Thymus (tissue), 14 donors: ENCODE measurements at places on chromosomes 5 and 9. TPM values are rescaled to one million over a fixed set of nuclear protein-coding genes. Genes with fewer than 3 reads are reported as not detected.

DNA sequence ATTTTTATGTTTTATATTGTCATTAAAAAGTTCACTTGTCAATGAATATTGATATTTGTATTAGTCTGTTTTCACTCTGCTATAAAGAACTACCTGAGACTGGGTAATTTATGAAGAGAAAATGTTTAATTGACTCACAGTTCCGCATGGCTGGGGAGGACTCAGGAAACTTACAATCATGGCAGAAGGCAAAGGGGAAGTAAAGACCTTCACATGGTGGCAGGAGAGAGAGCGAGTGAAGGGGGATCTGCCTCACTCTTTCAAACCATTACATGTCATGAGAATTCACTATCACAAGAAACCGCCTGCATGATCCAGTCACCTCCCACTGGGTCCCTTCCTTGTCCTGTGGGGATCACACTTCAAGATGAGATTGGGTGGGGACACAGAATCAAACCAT is 27.4 kb downstream of the SRD5A1 start:
- no peak for DNase-seq

- no peak for DNase-seq
Measured at GRCh38 chr5:60943624-60944023, 1.2 kb downstream of the ERCC8 start.

Gene ENHO
- 0.47 TPM for total RNA-seq

Gene PCDHB10
- total RNA-seq = 0.19 TPM

Gene IER5L
- 4.2 TPM for total RNA-seq

Gene SERINC5
- 14.7 TPM for total RNA-seq

Gene GNE
- total RNA-seq = 6.0 TPM

GRCh38 chr9:108377881-108378280 is 477.9 kb downstream of the ACTL7B start:
- no peak for DNase-seq

DNA sequence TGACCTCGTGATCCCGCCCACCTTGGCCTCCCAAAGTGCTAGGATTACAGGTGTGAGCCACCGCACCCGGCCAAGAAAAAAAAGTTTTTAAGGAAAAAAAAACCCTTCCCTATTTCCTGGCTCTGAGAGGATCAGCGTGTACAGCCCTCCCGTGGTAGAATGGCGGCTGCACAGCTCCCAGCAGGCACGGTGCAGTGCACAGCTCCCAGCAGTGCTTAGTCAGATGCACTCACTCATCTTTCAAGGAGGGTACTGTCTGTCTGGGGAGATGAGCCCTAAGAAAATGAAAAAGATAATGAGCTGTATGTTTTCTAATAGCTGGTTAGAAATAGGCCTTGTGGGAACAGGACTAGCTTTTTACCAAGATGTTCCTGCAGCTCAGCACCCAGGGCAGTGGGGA is 36.7 kb upstream of the SLC2A8 start:
- DNase-seq = no peak

Gene CARTPT
- total RNA-seq = 0.24 TPM

- no peak for DNase-seq
Measured at GRCh38 chr9:5951686-5952211, 61.1 kb downstream of the MLANA start.
